ENCODE measurements at places on chromosomes 16 and 17.

- no peak for DNase-seq
Measured at GRCh38 chr16:64153718-64154117, 968.1 kb downstream of the CDH11 start.

GRCh38 chr16:57146040-57146647 is 39.7 kb downstream of the PSME3IP1 start:
- no peak for DNase-seq

GRCh38 chr16:85908444-85908843 is 9.5 kb downstream of the IRF8 start:
- DNase-seq = no peak

- DNase-seq = no peak
Measured at GRCh38 chr17:79925242-79925957, 86.2 kb upstream of the CBX4 start.

DNA sequence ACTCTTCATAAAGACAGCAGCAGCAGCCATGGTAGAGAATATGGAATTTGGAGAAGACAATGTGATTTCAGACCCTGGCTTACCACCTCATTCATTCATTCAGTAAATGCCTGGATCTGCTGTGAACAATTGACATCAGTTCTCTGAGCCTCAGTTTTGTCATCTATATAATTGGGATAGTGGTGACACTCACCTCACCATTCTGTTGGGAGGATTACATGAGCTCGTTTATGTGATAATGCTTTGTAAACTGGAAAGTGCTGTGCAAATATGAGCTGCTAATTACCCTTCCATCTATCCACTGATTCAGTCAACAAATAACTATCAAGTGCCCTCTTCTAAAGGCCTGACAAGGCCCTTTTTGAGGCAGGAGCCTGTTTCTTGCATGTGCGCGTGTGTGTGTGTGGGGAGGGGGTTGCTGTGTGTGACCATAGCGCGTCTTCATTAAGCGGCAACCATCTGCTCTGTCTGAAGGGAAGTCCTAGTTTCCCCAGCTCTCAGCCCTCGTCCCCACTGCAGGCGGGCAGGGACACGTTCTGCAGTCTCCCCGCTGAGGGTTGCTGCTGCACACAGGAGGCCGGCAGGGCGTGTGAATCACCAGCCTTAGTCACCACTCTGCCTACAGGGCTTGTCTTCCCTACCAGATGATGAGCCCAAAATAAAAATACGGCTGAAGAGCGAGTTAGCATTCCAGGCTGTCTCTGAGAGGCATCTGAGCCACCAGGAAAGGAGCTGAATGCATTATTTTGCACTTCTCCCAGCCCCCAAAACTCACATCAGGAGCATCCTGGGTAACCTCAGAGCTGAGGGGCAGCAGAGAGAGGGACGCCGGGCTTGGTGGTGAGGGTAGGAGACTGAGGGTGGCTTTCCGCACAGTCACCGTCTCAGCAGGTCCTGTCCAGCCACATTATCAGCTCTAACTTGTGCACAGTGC is 19.9 kb downstream of the ARL4D start:
- no peak for DNase-seq

DNA sequence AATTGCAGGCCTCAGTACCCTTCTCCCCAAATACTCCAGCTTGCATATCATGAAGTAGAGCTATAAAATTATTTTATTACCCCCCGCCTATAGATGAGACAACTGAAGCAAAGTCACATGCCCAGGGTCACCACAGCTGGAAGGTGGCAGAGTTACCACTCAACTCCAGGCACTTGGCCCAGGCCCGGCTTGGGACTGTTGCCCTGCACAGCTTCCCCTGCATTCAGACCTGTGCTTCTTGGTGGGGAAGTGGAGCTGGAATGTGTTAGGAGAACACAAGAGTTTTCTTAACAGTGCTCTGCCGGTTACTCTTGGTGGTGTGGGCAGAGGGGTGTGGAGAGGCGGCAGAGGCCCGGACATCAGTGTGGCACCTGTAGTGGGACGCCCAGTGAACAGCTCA is 149.3 kb downstream of the SOCS1 start:
- DNase-seq = no peak

DNA sequence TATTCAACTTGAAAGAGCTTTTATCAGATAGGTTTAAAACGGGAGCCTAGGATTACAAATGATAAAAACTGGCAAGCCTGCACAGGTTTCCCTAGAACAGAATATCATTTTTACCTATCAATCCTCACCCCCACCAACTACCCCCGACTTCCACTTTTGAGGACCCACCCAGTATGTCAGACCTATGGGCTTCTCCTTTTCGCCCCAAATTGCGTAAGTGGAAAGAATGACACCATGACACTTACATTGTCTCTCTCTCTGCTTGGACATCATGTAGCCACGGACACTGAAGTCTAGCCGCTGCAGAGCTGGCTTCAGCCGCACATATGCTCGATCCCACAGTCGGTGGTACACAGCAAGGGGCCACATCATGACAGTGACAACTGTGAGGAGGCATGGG is 7.4 kb upstream of the PSMC3IP start:
- DNase-seq = no peak

- DNase-seq = no peak
Measured at GRCh38 chr17:53475002-53475401, 347.7 kb upstream of the KIF2B start.

- DNase-seq = no peak
Measured at GRCh38 chr17:3536716-3537115, 20.9 kb downstream of the TRPV3 start.

GRCh38 chr17:59345476-59345875 is 14.0 kb downstream of the YPEL2 start:
- DNase-seq = no peak
